Natural killer cell treated with Interleukin-12 subunit alpha and Interleukin-12 subunit beta and Interleukin-15 and Interleukin-18, amount 100 ng/mL, for 72 hours (primary cell): ENCODE measurements at places on chromosomes 2 and 18. TPM values are rescaled to one million over a fixed set of nuclear protein-coding genes. Genes with fewer than 3 reads are reported as not detected.

- DNase-seq, result no peak
These were observed 76.6 kb downstream of the FAM171B start for GRCh38 chr2:186770332-186770946.

GRCh38 chr18:24397694-24398368 lies at the start of gene OSBPL1A:
Gene OSBPL1A (minus strand): TSS chr18:24397824. CDS start chr18:24377533, 20,291 bp downstream.
- peak; percentile 70 for DNase-seq

Gene SLC30A3
- not detected for total RNA-seq

GRCh38 chr2:126212735-126213134 lies 443.2 kb upstream of the GYPC start:
- DNase-seq, result no peak

GRCh38 chr2:100242891-100243619 lies 79.2 kb downstream of the LONRF2 start:
- no peak for DNase-seq

Gene REG3G
- total RNA-seq, result not detected
